ENCODE measurements at places on chromosomes 11 and 22. TPM values are rescaled to one million over a fixed set of nuclear protein-coding genes. Genes with fewer than 3 reads are reported as not detected.
A peak's percentile ranks its signal among the peaks of the same experiment; 100 is the strongest.

LAYN gene
- 27.2 TPM for total RNA-seq

SLC37A2 gene
- 1.5 TPM for total RNA-seq

SMIM35 gene
- not detected for total RNA-seq

ARHGAP32 gene
- 4.9 TPM for total RNA-seq

GP1BB gene
- 50.2 TPM for total RNA-seq

OR6A2 gene
- total RNA-seq, result not detected

- no peak overlapping the region for H3K4me3 ChIP-seq
- no peak for DNase-seq
These were observed 7.3 kb downstream of the DDI1 start for GRCh38 chr11:104043678-104044239.

DNA sequence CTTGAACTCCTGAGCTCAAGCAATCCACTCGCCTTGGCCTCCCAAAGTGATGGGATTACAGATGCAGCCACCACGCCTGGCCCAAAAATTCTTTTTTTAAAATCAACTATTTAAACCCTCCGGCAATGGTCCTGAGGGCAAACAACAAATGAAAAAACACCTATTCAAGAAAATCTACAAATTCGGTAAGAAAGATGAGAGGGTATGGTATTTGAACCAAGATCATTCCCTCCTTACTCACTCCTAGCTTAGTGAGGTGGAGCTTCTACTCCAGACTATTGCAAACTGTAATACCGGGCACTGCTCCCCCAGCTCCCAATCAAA is 2.1 kb downstream of the NF2 start:
- H3K27ac ChIP-seq, result no peak overlapping the region
- H3K4me1 ChIP-seq, result peaks cover 10% of the 10 kb centered on the region
- H3K36me3 ChIP-seq, result no peaks in the 10 kb centered on the region
- DNase-seq, result no peak
- no peaks in the 10 kb centered on the region for H3K27me3 ChIP-seq

DNA sequence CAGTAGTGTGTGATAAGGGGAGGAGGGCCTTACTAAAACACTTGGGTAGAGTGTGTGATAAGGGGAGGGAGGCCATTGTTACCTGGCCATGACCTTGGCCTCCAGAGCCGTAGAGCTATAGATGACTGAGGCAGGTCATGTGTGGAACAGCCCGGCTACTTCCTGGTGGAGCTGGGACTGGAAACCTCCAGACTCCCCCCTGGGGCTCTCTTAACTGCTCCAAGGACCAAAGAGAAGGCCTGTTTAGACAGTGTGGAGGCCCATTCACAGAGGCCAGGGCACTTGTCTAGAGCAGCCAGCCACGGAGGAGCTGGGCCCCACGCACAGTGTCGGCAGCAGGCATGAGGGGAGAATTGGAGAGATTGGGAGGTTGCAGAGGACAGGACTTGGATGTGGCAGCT is 12.5 kb upstream of the MICALL1 start:
- peaks cover 13% of the 10 kb centered on the region for H3K36me3 ChIP-seq
- no peaks in the 10 kb centered on the region for H3K27me3 ChIP-seq
- DNase-seq, result no peak
- peak overlapping the region; percentile 79 for H3K27ac ChIP-seq

GRCh38 chr11:86900162-86900561 is 55.0 kb downstream of the FZD4 start:
- H3K4me3 ChIP-seq, result no peak overlapping the region
- no peak for DNase-seq
- peaks cover 4% of the 10 kb centered on the region for H3K4me1 ChIP-seq

GRCh38 chr11:71102251-71102995 is 150.0 kb downstream of the SHANK2 start:
- H3K4me1 ChIP-seq, result no peaks in the 10 kb centered on the region
- no peak for DNase-seq
- H3K4me3 ChIP-seq, result no peak overlapping the region
- no peaks in the 10 kb centered on the region for H3K36me3 ChIP-seq
- no peak overlapping the region for H3K27ac ChIP-seq

DNA sequence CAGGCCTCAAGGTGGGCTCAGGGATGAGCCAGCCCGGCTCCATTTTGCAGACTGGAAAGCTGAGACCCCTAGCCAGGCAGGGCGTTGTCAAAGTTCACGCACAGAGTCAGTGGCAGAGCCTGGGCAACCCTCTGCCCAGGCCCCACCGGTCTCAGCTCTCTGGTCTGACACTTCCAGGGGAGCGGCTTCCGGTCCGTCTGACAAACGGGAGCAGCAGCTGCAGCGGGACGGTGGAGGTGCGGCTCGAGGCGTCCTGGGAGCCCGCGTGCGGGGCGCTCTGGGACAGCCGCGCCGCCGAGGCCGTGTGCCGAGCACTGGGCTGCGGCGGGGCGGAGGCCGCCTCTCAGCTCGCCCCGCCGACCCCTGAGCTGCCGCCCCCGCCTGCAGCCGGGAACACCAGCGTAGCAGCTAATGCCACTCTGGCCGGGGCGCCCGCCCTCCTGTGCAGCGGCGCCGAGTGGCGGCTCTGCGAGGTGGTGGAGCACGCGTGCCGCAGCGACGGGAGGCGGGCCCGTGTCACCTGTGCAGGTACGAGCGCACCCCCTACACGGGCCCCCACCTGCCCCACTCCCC is 36.0 kb downstream of the CD6 start:
- peaks cover 6% of the 10 kb centered on the region for H3K4me1 ChIP-seq
- H3K4me3 ChIP-seq, result peak overlapping the region; percentile 57
- H3K27me3 ChIP-seq, result peaks cover 10% of the 10 kb centered on the region
- no peak overlapping the region for H3K27ac ChIP-seq

GRCh38 chr22:29634847-29635246 is 31.4 kb downstream of the NF2 start:
- no peak overlapping the region for H3K27ac ChIP-seq
- DNase-seq, result no peak
- H3K4me3 ChIP-seq, result no peak overlapping the region
- no peaks in the 10 kb centered on the region for H3K27me3 ChIP-seq

- no peak for DNase-seq
- no peaks in the 10 kb centered on the region for H3K27me3 ChIP-seq
- no peak overlapping the region for H3K4me3 ChIP-seq
- no peaks in the 10 kb centered on the region for H3K4me1 ChIP-seq
- no peak overlapping the region for H3K27ac ChIP-seq
These were observed 139.9 kb upstream of the PLET1 start for GRCh38 chr11:112400476-112401014.

DNA sequence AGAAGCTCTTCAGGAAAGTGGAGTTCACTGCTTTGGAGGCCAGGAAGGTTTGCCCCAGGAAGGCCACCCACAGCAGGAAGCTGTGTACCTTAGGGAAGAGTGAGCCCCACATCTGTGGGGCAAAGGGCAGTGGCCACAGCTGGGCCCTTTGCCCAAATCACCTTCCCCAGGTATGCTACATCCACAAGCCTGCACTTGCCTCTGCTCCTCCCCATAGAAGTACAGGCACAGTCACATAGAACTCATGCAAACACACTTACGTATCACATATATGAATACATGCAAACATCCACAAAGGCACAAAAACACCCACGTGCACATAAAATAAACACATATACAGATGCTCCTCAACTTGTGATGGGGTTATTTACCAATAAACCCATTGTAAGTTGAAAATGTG is 2.1 kb downstream of the TRIM29 start:
- DNase-seq, result no peak
- no peaks in the 10 kb centered on the region for H3K4me1 ChIP-seq
- H3K4me3 ChIP-seq, result no peak overlapping the region

- no peaks in the 10 kb centered on the region for H3K4me1 ChIP-seq
- H3K27ac ChIP-seq, result no peak overlapping the region
- no peak overlapping the region for H3K4me3 ChIP-seq
These were observed 16.8 kb downstream of the PRR5L start for GRCh38 chr11:36312611-36313472.

DNA sequence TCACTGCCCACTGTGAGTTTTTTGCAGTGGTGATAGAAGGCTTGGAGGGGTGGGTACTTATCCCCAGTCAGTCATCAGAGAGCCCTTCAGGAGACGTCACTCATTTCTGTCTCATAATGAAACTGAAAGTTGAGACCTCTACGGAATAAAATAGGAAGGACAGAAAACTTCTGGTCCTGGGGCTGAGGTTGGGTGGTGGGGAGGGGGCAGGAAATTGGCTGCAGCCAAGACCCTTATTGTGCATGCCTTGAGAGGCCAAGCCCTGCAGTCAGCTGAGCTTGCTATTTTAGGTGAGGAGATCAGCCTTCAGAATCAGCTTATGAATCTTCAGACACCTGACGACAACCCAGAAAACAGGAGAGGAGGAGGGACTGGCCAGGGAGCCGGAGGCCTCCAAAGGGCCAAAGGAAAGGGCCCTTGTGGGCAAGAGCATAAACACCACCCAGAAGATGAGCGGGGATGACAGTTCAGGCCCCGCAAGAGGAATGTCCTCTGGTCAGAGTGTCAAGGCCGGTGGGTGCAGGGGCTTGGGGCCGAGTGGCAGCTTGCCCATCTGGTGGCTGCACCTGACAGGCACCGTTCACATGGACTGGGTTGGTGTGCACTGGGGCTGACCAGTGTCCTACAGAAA is 17.9 kb upstream of the ADA2 start:
- H3K36me3 ChIP-seq, result no peaks in the 10 kb centered on the region
- no peaks in the 10 kb centered on the region for H3K27me3 ChIP-seq
- H3K27ac ChIP-seq, result no peak overlapping the region
- H3K4me1 ChIP-seq, result no peaks in the 10 kb centered on the region
- H3K4me3 ChIP-seq, result no peak overlapping the region
- no peak for DNase-seq

- no peaks in the 10 kb centered on the region for H3K27me3 ChIP-seq
- no peak overlapping the region for H3K4me3 ChIP-seq
- no peaks in the 10 kb centered on the region for H3K36me3 ChIP-seq
- DNase-seq, result no peak
- H3K4me1 ChIP-seq, result no peaks in the 10 kb centered on the region
These were observed 245.2 kb downstream of the MN1 start for GRCh38 chr22:27556371-27556770.

DNA sequence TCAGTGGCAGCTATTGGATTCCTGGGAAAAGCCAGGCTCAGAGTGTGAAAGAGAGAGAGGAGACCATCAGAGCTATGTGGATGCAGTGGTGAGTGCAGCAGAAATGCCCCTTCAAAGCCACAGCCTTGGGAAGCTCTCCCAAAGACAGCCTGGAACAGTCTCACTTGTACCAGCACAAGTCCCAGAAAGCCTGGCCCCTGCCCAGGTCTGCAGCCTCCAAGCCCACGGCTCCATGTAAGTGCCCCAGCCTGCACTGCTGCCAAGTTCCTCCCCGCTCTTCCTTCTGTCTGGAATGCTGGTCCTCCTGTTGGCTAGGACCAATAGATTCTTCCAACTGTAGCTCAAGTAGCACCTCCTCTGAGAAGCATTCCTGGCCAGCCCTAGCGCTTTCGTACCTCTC is 539.7 kb downstream of the MIAT start:
- H3K4me3 ChIP-seq, result no peak overlapping the region
- no peak for DNase-seq
- H3K4me1 ChIP-seq, result peaks cover 6% of the 10 kb centered on the region
- H3K27ac ChIP-seq, result no peak overlapping the region

Data from ascending aorta (tissue), 2 donors.